ENCODE measurements at places on chromosomes 3 and 15.

DNA sequence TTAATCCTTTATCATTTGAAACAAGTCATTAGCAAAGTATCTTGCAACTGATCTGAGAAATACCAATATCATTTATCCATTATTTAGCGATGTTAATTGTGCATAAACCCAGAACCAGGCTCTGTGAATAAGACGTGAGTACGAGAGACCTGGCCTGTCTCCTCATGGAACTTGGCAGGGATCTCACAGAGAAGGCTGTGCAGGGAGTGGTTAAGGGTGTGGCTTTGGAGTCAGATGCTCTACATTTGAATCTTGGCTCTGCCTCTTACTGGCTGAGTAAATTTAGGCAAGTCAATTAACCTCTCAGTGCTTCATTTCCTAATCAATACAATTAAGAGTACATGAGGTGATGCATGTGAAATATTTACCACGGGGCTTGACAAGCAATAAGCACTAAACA lies 39.9 kb upstream of the TBL1XR1 start:
- DNase-seq: no peak

- DNase-seq: no peak
These were observed 565.6 kb upstream of the AGTR1 start for GRCh38 chr3:148131990-148132638.

DNA sequence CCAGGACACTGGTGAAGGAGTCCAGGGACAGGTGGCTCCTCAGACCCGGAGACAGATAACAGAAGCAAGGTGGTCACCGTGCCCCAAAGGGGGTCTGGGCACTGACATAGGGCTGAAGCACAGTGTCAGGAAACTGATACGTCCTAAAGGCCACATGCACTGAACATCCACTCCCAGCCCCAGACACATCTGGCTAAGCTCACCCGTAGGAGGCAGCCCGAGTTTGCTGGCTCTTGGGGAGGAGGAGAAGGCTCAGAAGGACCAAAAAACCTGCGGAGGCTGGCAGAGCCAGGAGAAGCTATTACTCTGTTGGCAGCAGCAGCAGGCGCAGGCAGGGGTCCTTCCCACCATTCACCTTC lies 1.2 kb downstream of the CACNA2D2 start:
- peak; percentile 88 for DNase-seq

DNA sequence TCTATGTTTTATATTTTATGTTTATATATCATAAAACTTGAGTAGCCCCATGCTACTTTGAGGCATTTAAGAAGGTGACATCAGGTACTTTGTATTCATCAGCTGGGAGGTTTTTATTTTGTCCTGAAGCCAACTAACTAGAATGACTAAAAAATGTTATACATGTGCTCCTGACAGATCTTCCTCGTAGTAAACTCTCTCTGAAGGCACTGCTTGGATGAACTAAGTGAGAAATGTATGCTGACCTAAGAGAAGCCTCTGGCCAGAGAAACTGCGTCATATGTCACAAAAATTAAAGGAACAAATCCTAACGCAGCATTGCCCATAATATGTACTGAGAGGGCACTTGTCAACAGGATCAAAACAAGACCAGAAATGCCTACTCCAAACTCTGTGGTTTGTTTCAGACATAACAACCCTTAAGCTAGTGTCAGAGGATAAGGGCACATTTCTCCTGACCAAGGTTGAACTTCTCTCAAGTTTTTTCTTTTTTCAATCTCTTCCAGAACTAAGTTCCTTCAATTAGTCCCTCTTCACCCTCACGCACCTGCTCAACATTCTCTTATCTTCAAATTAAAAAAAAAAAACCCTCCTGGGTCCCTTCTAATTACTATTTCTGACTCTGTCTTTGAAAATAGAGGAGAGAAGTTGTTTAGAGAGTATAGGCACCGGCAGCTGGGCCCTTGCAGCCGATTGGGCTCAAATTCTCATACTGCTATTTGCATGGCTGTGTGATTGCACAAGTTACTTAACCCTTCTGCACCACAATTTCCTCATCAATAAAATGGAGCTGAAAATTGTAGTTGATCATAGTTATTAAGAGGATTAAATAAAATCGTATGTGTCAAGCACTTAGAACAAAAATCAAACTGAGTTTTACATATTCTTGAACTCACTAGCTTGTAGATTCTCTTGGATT lies 159.0 kb downstream of the FRMD5 start:
- no peak for DNase-seq

GRCh38 chr3:34534013-34534412 lies 735.6 kb downstream of the PDCD6IP start:
- DNase-seq: no peak

DNA sequence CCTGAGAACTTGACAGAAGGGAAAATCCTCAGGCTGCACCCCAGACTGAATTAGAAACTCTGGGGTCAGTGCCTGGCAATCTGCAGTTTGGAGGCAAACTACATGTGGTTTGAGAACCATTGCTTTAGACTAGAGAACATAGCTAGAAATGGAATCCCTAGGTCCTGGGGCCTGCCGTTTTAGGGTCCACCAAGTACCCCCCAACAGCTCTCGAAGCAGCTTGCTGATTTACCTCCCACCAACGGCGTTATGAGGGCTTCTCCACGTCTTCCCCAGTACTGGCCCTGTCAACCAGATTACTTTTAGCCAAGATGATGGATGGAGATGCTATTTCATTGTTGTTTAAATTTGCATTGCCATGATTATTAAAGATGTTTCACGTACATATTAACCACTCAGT lies 272.5 kb downstream of the XXYLT1 start:
- DNase-seq: no peak

- no peak for DNase-seq
These were observed 2.7 kb downstream of the ANKRD28 start for GRCh38 chr3:15794842-15795650.

DNA sequence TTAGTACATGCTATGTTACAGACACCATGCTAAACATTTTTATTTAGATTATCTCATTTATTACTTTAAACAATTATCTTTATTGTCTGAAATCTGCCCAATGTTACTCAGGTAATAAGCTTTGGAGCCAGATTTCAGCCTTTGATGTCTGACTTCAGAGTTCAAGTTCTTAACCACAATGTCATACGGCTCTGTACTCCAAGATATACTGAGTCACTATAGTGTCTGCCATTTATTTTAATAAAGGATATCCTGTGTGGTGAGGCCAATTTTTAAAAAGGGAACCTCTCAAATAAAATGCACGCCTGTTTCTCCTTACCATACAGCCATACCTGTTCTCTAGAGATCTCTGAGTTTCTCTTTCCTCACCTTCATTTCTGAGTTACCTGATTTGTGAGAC lies 193.1 kb downstream of the EPHA3 start:
- no peak for DNase-seq

- DNase-seq: no peak
These were observed 27.2 kb upstream of the ABHD17C start for GRCh38 chr15:80667936-80668335.

- DNase-seq: no peak
These were observed 108.5 kb downstream of the ZIC4 start for GRCh38 chr3:147297761-147298350.

GRCh38 chr3:169295126-169295525 lies 368.4 kb downstream of the MECOM start:
- no peak for DNase-seq

DNA sequence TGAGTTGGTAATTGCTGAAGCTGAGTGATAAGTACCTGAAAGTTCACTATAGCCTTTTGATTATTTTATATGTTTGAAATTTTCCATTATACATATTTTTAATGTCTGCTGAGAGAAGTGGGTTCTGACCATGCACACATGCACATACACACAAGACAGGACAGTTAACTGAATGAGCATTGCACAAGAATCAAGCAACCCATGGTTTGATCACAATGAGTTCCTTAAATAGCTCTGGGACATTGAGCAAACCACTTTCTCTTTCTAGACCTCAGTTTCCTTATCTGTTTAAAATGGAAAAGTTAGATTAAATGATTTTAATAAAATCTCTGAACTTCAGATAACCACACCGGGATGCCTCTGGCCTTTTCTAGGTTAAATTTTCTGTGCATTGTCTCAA lies 26.7 kb downstream of the SNTN start:
- no peak for DNase-seq

DNA sequence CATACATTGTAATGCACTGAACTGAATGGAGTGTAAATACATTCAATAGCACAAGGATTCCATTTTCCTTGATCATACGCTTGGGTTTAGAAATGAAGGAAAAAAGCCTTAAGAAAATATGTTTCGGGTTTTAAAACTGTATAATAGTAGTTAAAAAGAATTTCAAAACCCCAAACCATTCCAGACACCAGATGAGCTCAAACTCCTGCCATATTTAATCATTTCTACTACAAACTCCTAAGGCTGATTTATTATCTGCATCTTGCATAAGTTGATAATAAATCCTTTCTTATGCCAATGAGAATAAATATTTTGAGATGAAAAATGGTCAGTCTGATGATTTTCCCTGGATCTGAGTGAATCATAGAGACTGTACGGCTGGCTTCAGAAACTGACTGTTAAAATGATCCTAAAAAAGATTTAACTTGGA lies 51.0 kb downstream of the NR1D2 start:
- DNase-seq: no peak

- DNase-seq: no peak
These were observed 62.5 kb upstream of the GSK3B start for GRCh38 chr3:120156699-120157098.

GRCh38 chr15:98547275-98547674 lies 101.1 kb upstream of the IGF1R start:
- DNase-seq: no peak

DNA sequence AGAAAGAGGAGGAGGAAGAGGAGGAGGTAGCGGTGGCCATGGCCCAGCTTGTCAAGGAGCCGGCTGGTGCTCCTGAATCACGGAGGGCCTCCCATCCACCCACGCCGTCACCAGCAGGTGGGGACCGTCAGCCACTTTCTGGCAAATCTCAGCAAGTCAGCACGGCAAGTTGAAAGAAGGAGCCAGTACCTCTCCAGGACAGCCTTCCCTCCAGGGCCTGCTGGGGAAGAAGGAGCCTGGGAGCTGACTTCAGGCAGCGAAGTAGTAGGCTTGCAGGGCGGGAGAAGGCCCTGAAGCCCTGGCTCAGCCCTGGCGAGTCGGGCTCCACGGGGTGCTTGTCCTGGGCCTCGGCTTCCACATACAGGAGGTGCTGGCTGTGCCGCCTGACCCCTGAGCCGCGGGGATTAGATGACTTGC lies 99.2 kb upstream of the TRPM1 start:
- peak; percentile 57 for DNase-seq

- DNase-seq: no peak
These were observed 22.8 kb upstream of the FLNB start for GRCh38 chr3:57985176-57985983.

GRCh38 chr3:147630921-147631415 lies 221.8 kb downstream of the ZIC1 start:
- DNase-seq: no peak

DNA sequence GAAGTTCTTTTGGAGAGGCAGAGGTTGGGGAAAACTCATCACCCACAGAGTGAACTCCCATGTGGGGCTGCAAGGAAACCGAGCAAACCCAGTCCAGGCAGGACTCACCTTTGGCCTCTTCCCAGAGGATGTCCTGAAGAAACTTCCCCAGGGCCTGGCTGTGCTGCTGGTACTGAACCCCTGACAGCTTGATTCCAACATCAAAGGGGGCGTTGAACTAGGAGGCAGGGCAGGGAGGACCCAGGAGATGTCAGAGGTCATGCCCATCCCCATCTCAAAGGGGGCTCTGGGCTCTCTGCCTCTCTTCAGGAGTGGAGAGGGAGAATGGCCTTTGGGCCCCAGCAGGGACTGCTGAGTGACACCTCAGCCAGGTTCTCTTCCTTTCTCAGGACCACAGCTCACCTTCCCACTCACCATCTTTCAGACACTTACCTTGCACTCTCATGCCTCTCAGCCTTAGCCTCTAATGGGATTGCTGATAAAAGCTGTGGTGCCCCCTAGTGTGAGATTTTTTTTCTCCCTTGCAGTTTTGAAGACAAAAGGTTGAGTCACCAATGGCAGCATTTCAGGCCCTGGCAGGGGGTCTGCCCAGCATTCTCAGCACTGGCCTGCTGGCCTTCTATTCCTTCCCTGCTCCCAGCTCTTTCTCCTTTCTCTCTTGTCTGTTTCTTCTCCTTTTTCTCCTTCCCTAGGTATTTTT lies 6.0 kb downstream of the GHRL start:
- DNase-seq: no peak

DNA sequence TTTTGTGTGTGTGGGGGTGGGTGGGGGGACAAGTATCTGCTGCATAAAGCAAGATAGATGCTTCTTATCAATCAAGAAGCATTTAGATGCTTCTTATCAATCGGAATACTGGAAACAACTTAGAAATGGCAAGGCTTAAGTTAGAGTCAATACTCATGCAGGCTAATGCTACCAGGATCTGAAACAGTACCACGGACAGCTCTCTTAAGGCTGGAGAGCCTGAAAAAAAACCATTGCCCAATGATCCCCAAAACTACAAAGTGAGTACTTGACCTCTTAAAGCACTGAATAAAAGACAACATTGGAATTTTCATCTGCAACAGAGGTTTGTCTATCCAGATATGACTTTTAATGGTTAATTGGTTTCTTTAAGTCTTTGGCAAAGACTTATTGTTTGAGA lies 262.3 kb downstream of the GAP43 start:
- DNase-seq: no peak
